Activated naive CD4-positive, alpha-beta T cell treated with anti-CD3 and anti-CD28 coated beads, Interleukin-2, amount 50 U/mL, for 16 hours (primary cell): ENCODE measurements at places on chromosomes 1 and 21.
A peak's percentile ranks its signal among the peaks of the same experiment; 100 is the strongest.

- DNase-seq, result no peak
Measured at GRCh38 chr1:23807453-23807852, 6.9 kb upstream of the GALE start.

GRCh38 chr1:147669469-147670318, 630 bp downstream of the ACP6 start:
- peak; percentile 48 for DNase-seq

DNA sequence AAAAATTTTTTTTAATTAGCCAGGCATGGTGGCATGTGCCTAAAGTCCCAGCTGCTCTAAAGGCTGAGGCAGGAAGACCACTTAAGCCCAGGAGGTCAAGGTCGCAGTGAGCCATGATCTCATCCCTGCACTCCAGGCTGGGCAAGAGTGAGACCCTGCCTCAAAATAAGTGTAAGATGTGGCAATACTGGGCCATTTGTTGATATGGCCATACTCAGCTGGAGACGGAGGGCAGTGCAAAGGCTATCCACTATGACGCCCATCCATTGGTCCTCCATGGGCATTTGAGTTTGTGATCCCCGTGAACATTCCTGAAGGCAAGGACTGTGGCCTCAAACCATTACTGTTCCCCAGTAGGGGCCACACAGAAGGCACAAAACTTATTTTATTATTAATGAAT, 1.5 kb downstream of the CASP9 start:
- DNase-seq, result no peak

GRCh38 chr1:184276416-184276815, 110.4 kb upstream of the C1orf21 start:
- no peak for DNase-seq
